AG09319 (cell line): ENCODE measurements at places on chromosomes 1 and 21.

DNA sequence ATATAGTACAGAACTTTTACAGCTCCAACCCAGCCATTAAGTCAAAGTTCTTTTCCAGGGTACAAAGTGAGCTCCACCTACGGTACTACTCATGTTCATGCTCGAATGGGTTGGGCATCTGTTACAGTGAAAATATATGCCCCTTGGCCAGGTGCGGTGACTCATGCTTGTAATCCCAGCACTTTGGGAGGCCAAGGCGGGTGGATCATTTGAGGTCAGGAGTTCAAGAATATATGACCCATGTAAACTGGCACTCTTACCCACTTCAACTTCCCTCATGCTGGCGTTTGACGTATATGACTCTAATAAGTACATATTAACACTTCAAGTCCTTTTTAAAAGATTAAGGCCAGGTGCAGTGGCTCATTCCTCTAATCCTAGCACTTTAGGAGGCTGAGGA, 71.3 kb upstream of the PKN2 start:
- no peak for DNase-seq

GRCh38 chr1:17611991-17612390, 72.5 kb downstream of the ARHGEF10L start:
- no peak for DNase-seq

DNA sequence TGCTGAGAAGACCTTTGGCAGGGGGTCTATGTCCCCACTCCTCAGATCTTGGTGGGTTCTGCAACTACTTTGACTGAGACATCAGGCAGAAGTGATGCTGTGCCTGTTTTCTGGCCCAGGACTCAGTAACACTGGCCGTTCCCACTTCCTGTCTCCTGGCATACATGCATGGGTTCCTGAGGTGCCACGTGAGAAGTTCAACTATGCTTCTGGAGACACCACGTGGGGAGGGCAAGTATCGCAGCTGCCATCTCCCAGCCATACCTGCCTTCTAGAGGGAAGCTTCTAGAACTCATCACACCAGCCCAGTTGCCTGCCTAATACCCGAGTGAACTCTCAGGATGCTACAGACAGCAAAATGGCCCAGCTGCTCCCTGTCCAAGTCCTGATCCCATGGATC, 65.8 kb downstream of the TRABD2B start:
- no peak for DNase-seq

DNA sequence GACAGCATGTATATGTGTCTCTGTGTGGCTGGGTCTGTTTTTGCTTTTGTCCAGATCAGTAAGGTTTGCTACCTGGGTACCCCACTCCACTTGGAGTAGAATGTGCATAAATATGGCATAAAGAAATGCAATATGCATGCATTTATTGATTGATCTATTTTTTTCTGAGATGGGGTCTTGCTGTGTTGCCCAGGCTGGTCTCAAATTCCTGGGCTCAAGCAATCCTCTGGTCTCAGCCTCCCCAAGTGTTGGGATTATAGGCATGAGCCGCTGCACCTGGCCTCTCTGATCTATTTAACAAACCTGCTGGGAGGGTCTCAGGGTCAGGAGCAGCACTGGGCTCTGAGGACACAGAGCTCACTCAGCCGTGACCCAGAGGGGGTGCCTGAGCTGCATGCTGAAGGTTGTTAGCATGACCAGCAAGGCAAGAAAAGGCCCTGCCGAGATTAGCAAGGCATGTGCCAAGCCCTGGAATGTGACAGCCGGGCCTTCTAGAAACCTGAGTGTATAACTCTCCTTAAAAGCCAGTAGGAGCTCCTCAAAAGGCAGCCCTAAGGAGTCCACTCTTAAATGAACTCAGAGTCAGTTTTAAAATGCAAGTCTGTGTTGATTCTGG, 22.5 kb downstream of the PCSK9 start:
- DNase-seq = no peak

DNA sequence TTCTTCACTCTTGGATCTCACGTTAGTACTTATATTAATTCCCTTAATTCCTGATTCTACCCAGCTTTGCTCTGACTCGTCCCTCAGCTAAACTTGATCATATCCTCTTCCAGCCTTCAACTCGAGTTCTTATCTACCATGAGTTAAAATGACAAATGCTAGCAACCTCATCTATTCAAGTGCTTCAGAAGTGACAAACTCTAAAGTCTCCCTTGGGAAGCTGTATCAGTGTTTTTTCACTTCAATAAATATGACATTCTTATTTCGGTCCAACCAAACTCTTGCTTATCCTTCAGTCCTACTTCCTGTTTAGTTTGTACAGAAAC, 75.3 kb downstream of the FOXJ3 start:
- DNase-seq = no peak

DNA sequence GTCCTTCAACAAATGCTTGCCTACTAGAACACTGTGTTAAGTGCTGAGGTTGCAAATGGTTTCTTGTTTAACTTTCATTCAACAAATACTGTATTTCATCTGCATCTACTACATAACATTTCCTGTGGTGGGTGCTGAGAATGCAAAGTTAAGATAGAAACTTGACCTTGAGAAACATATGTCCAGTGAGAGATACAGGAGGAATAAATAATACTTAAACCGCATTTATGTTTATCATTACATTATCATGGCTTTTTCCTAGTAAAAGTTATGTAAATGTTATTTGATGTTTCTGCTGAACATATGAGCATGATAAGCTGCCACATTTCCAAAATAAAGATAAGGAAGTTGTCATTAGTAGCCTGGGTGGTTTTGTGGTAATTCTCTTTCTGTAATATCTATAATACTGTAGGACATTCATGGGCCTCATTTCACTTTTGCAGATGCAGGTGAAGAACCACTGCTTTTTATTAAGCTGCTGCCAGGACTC, 590.4 kb downstream of the PLPP3 start:
- no peak for DNase-seq

GRCh38 chr1:30328401-30329262, 394.8 kb downstream of the MATN1 start:
- no peak for DNase-seq

GRCh38 chr21:42062236-42063022, 8.7 kb upstream of the UMODL1 start:
- no peak for DNase-seq

GRCh38 chr1:230170622-230171021, 103.6 kb downstream of the GALNT2 start:
- no peak for DNase-seq

DNA sequence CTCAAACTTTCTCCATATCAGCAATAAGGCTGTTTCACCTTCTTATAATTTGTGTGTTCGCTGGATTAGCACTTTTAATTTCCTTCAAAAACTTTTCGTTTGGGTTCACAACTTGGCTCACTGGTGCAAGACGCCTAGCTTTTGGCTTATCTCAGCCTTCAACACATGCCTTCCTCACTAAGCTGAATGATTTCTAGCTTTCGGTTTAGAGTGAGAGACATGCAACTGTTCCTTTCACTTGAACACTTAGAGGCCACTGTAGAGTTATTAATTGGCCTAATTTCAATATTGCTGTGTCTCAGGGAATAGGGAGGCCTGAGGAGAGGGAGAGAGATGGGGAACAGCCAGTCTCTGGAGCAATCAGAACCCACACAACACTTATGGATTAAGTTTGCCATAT, 41.2 kb upstream of the IFNLR1 start:
- DNase-seq = no peak

DNA sequence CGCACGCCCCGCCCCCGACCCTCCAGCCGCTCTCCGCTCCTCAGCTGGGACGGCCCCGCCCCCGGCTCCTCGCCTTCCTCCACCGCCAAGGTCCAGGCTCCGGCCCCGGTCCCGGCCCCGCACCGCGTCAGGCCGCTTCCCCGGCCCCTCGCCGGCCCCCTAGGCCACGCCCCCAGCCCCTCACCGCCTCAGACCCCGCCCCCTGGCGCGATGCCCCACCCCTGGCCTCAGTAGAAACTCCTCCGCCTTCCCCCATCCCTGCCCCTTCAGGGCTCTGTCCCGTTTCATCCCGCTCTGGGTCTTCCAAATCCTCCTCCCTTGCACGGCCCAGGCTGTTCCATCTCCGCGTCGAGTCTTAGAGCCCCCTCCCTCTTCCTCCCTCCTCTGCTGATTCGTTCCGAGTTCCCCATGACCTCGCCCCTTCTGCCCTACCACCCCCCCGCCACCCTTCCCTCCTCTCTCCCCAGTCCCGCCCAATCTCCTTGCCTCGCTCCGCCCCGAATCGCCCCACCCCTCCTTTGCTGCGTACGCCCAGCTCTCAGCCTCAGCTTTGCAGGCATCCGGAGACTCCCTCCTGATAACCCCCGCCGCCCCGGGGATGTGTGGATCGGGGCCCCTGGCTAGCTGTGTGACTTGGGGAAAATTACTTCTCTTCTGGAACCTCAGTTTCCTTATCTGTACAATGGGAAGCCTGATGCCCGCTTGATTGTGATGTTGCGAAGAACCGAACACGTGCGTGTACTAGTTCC, 448 bp upstream of the ASAP3 start:
- peak; percentile 86 for DNase-seq

DNA sequence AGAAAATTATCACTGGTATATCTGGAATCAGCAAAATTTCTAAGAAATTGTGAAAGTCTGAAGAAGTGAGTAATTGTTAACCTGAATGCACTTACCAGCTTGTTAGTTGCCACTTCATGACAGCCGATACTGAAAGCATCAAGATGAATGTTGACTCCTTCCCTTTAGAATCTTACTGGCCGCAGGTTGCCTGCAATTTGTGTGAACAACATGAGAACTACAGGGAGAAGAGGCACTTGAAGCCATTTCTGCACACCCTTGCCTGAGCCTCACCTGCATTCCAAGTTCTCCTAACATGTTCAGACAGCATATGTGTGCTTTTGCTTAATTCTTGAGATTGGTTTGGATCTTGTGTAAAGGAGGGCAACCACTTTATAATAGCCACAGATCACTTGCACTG, 59.2 kb upstream of the SSX2IP start:
- DNase-seq = no peak

DNA sequence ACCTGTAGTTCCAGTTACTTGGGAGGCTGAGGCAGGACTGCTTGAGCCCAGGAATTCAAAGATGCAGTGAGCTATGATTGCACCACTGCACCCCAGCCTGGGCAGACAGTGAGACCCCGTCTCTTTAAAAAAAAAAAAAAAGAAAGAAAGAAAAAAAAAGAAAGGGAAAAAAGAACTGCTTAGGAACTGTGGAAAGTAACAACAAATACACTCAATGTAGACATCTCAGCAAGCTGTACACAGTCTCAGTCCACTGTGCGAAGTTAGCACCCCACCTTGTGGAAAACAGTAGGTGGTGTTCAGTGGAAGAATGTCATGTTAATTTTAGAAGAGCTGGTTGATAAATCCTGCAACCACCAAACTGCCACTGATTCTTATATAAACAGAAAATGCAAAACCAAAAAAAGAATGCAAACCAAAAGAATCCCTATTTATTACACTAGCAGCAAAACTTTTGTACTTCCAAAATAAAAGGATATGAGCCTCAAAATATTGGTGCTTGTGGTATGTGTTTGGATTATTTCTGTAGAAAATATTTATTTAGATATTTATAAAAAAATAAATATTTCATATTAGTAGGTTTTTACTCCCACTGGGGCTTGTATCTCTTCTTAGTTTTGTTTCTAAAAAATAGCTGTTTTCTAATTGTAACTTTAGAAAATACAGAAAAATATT, 31.1 kb downstream of the ALG14 start:
- peak; percentile 66 for DNase-seq

DNA sequence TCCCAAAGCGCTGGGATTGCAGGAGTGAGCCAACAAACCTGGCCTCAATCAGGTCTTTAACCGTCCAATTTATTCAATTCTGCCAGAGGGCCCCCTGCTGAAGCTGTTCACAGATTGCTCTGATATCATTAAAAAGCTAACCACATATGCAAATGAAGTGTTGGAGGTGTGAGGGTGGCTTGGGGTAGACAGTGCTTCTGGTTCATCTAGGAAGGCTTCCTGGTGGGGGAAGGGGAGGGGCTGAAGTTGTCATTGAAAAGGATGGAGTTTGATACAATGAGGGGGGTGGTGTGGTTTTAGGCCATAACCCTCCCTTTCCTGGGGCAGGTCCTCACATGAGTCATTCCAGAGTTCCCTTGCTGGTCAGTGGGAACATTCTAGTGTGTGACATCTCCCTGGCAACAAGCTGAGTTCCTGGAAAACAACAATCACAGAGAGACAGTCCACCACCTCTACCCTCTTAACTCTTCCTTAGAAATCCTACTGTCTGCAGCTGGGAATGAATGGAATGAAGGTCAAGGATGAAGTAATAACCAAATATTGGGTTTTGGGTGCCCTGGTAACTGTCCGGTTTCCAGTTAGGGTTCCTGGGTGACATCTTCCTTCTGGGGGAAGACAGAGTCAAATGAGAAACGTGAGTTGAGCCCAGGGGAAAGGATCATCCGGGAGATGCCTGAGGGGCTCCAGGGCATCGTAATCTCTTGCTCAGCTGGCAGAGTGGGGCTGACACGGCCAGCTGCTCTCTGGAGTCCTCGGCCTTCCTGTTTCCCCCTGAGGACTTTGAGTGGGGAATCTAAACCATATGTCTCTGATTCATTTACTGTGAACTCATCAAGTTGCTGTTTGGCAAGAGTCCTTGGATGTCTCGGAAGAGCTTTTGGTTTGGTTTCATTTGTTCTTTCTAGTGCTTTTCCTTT, 32.2 kb downstream of the BATF3 start:
- DNase-seq = peak; percentile 88

DNA sequence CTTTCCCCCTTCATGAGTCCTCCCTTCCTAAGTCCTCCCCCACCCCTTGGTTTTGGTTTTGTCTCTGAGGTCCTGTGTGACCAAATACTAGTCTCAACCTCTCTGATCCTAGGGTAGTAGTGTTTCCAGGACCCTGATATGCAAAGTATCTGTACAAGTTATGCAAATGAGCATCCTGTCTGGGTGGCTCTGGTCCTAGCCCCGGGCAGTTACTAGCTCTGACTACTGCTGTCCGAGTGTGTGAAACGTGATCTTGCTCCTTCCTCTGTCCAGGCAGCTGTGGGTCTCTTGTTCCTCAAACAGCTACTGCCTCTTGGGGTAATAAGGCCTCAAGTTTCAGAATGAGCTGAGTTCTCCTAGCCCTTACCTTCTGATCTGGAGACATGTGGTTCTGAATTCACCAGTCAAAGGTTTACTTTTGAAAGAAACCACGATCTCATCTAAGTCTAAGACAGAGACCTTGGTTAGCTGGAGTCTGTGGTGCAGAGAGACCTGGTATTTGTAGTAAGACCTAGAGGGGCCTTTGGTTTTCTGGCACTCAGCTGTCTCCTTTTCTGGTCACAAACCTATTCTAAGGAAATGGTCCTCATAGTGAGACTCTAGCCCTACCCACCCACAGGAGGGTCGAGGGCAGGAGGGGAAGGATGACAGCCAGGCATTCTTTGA, 31.0 kb upstream of the IL19 start:
- no peak for DNase-seq

DNA sequence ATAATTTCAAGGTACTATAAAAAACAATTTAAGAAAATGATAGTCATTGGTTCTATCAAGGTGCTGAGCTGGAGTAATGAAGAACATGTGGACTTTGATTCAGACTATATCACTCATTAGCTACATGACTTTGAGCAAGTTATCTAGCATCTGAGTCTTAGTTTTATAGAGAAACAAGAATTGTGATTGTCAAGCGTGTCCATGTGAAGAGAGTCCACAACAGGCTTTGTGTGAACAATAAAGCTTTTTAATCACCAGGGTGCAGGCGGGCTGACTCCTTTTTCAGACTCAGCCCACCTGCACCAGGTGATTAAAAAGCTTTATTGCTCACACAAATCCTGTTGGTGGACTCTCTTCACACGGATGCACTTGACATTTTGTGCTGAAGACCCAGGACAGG, 26.6 kb upstream of the DMRTB1 start:
- DNase-seq = no peak

GRCh38 chr1:182301467-182302198, 90.0 kb downstream of the GLUL start:
- no peak for DNase-seq
